Vagina (tissue), 2 donors: ENCODE measurements at places on chromosomes 12 and 14.

DNA sequence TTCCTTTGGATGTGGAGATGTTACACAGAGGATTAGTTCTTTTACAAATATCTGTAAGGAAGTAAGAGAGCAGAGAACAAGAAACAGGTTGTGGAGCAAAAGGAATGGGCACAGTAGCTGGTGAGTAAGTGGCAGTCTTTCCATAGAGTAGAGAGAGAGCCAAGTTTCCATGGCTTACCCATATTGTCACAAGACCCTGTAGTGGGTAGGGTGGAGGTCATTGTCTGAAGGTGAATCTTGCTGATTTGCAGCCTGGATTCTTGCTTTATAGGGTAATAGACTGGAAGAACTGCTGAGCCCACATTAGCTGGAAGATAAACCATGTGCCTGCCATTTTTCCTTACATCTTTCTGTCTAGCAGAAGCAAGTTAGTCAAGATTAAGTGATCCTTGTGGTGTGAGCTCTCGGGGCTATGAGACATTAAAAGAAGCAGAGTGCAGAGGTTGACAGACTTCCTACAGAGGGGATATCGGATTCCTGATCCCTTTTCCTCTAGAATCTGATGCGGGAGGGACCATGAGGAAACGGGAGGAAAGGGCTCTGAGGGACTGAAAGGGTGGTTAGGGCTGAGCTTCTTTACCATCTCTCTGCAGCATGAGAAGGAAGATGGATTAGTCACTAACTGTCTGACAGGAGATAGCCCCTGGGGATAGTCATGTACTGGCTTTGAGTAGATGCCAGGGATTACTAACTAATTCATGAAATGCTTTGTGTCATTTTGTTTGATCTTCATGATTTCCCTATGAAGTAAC lies 44.0 kb upstream of the LRTM2 start:
- no peak for DNase-seq

GRCh38 chr12:42332301-42333285 lies 6.6 kb downstream of the PPHLN1 start:
- DNase-seq = no peak

DNA sequence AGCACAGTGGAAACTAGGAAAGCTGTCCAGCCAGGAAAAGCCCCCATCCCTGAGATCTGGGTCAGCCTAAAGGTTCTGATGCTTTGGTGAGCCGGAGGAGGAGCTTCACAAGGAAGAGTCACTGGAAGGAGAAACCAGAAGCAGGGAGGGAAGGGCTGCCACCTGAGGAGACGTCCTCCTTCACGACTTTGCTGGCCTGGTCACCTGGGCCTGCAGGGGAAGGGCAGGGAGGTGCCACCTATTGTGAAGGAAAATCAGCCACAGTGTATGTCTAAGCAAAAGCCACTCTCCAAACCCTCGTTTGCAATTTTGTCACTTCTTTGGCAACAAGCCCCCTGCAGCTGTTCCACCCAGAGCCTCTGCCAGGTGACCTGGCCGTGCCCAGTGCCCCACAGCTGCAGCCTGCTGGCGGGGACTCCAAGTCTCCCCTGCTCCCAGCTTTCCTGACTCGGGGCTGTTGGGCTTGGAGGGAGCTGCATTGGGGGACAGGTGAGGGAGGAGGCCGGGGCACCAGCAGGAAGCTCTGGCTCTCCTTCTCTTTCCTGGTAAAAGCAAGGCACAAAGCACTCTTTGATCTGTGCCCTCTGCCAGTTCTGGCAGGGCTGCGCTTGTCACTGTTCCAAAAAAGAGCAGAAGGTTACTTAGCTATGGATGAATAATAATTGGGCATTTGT lies 120.9 kb upstream of the BCL2L14 start:
- no peak for DNase-seq

GRCh38 chr14:66087231-66087630 lies 398.9 kb upstream of the CCDC196 start:
- DNase-seq = no peak

- no peak for DNase-seq
Measured at GRCh38 chr12:645563-646071, 17.6 kb downstream of the NINJ2 start.

DNA sequence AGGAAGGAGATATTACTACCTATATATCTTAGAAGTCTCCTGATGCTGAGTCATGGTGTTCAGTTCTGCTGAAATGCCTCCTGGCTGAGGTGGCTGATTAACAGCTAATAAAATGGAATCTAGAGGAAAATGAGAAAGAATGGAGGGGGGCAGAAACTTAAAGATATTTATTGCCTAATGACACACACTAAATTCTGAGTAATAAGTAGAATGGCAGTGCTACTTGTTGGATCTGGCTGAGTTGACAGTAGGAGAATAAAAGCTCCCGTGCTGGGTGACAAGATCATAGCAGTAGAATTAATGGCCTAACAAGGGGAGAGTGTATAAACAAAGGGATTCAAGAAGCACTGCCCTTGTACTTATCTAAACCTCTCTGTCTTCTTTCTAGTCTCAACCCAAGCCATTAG lies 137.5 kb downstream of the CNTN1 start:
- no peak for DNase-seq

DNA sequence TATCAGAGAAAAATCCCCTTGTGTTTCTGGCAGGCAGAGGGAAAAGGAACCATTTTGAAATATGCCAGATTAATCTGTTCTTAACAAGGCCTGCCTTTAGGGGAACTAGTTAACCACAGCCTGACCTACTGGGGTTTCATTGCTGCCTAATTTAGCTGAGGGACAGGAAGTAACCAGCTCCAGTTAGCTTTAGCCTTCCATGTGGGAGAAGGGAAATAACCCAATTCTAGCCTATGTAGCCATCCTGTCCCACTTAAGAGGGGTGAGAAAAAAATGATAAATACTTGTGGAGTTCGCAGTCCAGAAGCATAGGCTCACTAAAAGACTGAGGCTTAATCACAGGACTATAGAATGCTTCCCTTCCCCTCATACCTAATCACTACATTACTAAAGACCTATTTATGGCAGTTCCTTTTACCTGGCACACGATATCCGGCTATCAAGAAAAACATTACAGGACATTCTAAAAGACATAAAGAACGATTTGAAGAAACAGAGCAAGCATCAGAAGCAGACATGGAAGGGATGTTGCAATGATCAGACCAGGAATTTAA lies 22.8 kb downstream of the COX8C start:
- DNase-seq = no peak

GRCh38 chr12:27347779-27348178 lies 15.1 kb downstream of the BMAL2 start:
- no peak for DNase-seq

DNA sequence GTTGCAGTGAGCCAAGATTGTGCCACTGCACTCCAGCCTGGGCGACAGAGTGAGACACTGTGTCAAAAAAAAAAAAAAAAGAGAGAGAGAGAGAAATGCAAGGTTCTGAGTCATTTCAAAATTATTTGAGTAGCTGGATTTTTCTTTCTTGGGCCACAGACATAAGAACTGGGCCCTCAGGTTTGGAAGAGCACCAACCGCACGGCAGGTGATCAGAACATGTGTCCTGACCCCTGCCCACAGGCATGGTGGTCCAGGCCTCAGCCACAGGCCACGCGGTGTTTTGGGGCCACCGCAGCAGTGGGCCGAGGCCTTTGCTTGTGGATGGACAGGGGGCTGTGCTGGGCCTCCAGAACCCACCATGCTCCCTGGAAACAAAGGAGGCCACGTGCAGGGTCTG lies 126.7 kb downstream of the CALM1 start:
- DNase-seq = no peak

DNA sequence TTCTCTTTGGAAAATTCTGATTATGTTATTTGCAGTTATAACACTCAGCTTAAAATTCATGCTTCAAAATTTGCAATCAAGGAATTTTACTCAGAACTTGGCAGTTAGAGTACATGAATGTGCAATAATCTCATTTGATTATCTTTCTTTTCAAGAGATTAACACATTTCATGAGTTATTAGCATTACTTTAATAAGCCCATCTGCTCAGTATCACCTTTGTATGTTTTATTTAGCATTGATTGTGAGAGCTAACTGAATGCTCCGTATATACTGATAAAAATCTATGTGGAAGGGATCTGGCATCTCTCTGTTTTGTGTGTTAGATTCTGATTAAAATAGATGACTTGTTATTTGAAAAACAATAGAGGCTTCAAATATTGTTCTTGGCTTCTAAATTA lies 55.6 kb upstream of the CPNE8 start:
- no peak for DNase-seq

- DNase-seq = no peak
Measured at GRCh38 chr14:59018978-59019377, 169.5 kb upstream of the DAAM1 start.

- no peak for DNase-seq
Measured at GRCh38 chr12:61854902-61855301, 405.3 kb upstream of the USP15 start.

DNA sequence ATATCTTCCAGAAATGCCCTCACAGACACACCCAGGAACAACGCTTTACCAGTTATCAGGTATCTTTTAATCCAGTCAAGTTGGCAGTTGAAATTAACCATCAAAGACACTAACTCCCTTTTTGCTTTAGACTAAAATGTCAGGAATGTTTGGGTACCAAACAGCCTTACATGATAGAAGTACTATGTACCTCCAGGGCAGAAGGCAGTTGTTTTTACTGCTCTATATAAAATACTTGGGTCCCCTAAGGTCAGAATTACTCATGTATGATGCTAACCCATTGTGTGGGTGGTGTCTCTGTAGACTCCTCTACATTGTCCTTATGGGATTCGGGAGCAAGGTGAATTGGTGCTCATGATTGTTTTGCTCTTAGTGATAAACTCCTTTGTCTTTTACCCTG lies 492.5 kb upstream of the FLRT2 start:
- DNase-seq = no peak

- DNase-seq = no peak
Measured at GRCh38 chr12:52148464-52149181, 43.2 kb downstream of the KRT80 start.

DNA sequence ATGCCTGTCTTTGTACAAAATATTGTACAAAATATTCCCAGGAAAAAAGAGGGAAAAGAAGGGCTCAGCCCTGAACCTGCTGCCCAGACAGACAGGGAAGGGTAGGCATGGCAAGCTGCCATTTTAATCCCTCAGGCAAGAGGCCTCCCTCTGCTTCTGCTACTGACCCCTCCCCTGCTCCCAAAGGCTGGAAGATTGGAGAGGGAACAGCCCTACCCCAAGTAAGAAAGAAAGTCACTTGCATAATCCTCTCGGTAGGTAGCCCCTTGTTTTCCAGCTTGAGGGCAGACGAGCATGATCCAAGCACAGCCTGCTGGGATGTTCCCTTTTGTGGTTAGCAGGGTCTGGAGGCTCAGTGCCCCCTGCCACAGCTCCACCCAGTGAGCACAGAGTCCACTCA lies 20.7 kb downstream of the ADCY6 start:
- DNase-seq = no peak

- no peak for DNase-seq
Measured at GRCh38 chr12:50523772-50524171, 19.0 kb downstream of the DIP2B start.

- DNase-seq = no peak
Measured at GRCh38 chr12:14454098-14454907, 88.8 kb downstream of the ATF7IP start.

GRCh38 chr14:54654605-54655004 lies 87.7 kb downstream of the SAMD4A start:
- DNase-seq = no peak

DNA sequence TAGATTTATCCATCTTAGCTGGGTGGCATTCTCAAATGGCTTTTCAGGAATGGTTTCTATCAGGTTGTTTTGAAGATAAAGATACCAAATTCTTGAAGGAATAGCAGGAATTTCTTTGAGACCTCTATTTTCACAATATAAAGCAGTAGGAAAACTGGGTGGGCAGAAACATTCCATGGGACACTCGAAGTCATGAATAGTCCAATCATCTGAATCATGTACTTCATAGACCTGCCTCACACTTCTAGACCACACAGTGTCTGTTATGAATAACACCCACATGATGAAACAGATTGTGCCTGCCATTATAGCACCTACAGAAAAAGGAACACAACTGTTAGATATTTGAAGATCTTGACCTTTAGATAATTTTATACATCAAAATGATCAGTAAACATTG lies 1.8 kb downstream of the KERA start:
- no peak for DNase-seq

GRCh38 chr14:68238976-68239375 lies 419.4 kb downstream of the RAD51B start:
- DNase-seq = no peak

DNA sequence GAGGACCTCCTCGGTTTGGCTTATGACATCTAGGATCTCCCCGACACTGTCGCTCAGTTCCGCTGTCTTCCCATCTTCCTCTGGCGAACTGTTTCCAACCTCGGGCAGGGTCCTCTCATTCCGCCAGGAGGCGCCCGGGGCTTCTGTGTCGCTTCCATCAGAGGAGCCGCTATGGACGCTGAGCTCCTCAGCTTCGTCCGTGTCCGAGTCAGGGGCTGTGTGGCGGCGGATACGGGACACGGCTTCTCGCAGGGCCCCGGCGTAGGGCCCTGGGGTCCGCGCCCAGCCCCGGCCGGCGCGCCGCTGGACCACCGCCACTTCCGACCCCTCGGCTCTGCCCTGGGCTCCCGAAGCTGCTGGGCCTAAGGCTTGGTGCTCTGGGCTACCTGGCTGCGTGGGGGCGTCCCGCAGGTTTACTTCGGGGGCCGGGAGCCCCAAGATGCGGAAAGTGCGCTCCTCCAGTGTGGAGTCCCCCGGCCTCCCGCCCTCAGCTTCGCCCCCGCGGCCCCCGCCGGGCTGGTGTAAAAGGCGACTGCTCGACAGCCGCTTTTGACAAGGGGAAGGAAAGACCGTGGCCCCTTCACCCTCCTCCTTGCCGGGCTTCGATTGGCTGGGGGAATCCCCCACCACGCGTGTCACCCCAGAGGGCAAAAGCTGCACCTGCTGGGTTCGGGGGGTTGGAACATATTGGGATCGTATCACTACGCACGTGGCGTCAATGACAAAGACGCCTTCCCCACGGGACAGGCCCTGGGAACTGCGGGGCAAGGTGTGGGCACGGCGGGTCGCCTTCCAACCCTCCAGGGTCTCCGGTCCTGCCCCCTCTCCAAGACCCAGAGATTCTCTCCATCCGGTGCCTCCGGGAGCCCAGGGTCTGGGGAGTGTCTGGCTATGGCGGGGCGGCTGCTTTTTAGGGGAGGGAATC lies 2.1 kb downstream of the DDN start:
- no peak for DNase-seq

DNA sequence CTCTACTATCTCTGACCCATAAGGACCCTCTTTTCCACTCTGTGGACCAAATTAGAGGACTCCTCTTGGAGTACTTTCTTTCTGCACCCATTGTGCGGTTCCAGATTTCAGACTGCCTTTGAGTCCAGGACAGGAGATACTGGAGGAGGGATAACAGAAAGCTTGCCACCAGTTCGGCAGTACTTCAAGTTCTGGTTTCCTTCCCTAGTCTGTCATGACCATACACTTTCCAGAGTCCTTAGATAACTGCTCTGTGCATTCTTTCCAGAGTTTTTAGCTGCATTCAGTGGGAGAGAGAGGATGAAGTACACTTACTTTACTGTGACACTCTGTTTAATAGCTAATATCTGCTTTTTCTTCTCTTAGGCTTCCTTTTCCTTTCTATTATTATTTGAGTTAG lies 54.8 kb upstream of the OSBPL8 start:
- no peak for DNase-seq
